ENCODE measurements at places on chromosomes 1 and 21.
A peak's percentile ranks its signal among the peaks of the same experiment; 100 is the strongest.

GRCh38 chr1:222769181-222769580 lies 32.2 kb downstream of the FAM177B start:
- DNase-seq = no peak

GRCh38 chr21:45555557-45556301 lies 13.5 kb upstream of the SLC19A1 start:
- peak; percentile 61 for DNase-seq

GRCh38 chr1:196442366-196442765 lies 165.9 kb downstream of the KCNT2 start:
- no peak for DNase-seq

- no peak for DNase-seq
Observed at GRCh38 chr21:16013570-16013969, 283.8 kb downstream of the USP25 start.

DNA sequence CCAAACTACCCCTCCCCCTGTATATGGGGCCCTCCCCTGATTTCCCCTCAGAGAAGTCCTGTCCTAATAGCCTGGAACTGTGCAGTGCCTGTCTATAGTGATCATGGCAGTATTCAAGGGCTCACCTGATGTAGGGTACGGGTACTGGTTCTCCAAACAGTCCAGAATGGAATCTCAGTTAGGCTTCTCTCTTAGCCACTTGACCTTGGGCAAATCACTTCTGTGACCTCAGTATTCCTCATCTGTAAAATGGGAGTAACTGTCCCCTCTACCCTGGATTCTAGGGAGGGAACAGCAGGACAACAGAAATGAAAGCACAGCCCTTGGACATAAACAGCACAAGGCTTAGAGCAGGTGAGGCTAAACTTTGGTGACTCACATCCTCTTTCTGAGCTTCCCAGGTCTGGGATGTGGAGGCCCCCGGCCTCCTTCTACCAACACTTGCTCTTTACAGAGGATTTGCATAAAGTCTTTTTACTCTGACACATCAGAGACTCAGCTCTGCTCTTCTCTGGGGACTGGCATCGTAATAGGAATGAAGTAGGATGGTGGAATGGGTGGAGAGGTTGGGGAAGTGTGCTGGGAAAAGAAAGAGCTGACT lies 20.0 kb upstream of the PDZK1IP1 start:
- no peak for DNase-seq

DNA sequence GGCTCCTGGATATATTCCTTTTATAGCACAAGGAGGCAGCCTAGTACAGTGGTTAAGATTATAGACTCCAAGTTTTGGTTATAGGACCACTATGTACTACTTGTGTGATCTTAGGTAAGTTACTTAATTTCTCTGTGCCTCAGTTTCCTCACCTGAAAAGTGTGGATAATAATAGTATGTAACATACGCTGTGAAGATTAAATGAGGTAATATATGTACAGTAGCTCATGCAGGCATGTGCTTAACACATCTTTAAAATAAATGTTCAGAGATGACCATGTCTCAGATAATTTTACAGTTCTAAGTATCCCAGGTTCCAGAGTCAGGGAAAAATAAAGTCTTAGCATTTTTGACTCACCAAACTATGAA lies 55.7 kb upstream of the TRABD2B start:
- DNase-seq = no peak

DNA sequence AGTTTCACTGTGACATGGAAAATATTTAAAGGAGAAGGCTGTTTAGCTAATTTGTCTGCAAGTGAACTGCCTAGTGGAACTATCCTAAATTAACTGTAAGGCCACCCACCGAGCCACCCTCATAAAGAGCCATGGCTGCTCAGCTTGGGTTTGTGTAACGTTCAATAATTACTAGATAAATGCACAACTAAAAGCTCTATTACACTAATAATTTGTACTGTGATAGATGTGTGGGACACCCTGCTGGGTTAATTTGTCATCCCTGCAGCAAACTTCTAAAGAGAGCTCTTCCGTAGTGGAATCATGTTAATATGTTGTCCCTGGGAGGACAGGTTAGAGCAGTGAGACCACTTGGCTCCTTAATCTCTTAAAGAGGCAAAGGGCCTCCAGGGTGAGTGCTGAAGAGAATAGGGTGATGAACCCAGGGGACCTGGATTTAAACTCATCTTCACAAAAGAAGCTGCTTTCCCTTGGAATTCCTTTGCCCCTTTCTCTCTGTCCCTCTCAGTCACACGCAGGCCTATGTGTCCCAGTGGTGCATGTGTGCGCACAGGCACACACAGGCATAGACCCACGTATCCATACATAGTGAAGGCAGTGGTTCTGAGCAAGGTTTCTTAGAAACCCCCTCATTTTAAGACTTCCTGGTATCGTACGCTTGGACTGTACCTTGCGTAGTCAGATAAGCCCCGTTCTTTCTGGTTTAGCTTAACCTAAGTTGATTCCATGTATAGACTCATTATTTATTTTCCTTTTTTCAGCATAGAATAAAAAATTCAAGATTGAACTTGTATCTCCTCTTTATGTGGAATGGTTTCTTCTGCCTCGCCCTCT lies 310.3 kb downstream of the NFIA start:
- no peak for DNase-seq

DNA sequence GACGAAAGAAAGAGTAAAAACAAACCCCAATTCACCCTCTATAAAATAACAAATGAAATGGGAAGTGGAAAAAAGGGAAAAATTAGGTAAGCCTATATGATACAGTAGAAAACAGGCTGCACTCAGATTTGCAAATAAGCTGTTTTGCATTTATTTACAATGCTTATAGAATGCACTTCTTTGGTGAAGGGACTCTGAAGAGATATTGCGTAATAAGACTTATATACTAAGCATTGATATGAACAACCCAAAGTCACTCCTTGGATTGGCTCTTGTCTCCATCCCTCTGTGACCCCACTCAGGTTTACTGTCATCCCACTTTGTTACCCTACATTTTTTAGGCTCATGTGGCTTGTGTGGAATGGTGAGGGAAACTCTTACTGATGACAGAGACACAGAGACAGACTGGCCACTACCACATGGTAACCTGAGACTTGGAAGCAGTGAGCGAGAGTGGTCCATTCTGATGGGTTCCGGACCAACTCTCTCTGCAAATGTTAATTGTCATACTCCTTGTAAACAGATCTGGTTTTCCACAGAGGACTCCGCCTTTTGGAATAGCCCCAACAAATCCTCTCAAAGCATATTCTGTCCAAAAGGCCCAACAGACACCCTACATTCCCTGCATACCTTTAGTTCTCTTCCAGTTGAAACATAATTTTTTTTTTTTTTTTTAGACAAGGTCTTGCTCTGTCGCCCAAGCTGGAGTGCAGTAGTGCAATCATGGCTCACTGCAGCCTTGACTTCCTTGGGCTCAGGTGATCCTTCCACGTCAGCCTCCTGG lies 11.0 kb downstream of the GSTM5 start:
- no peak for DNase-seq

DNA sequence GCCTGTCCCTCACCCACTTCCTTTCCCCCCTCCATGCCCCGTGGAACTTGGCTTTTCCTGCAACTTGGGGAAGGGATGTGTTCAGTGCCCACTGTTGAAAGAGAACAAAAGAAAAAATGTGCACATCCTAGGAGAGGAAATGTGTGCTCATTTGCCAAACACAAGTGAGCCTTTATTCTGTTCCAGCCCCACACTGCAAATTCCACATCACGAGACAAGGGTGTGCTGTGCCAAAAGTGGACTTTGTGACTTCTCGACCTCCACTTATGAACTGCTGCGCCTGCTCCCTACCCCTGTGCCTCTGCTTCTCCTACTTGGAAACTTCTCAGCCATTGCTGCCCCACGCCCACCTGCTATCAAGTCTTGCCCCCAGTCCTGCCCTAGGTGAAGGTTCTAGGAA lies 97.0 kb upstream of the GRIK3 start:
- DNase-seq = no peak

GRCh38 chr1:67801903-67802302 lies 31.4 kb downstream of the GNG12 start:
- DNase-seq = no peak

- DNase-seq = no peak
Observed at GRCh38 chr21:34794686-34795085, 125.9 kb downstream of the CLIC6 start.

- no peak for DNase-seq
Observed at GRCh38 chr1:114208714-114209113, 55.0 kb upstream of the SYT6 start.

DNA sequence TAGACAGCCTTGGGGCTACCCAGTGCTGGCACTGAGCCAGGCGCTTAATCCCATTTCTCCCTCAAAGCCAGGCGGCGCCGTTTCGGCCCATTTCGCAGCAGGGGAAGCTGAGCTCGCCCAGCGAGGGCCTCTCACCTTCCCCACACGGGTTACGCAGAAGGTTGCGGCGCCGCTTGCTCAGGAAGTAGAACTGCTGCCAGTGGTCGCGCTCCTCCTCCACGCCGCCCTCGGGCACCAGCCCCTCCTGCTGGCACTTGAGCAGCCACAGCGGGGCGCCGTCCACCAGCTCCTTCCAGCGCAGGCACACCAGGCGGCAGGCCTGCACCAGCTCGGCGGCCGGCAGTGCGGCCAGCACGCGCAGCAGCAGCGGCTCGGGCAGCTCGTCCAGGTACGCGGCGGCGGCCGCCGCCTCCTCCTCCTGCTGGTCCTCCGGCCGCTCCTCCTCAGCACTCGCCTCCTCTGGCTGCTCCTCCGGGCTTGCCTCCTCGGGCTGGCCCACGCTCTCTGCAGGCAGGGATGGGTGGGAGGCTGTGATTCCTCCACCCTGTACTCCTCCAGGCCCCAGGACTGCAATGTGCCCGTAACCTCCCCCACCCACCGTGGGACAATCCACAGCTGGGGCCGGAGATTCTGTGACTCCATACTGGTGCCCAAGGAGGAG lies 3.8 kb downstream of the FBXO2 start:
- DNase-seq = peak; percentile 20

GRCh38 chr1:78275906-78276685 lies 214.7 kb upstream of the PTGFR start:
- no peak for DNase-seq

Data from amniotic stem cell (primary cell).